ENCODE measurements at places on chromosomes 11 and 22. TPM values are rescaled to one million over a fixed set of nuclear protein-coding genes. Genes with fewer than 3 reads are reported as not detected.

The CLTCL1 gene
- polyA plus RNA-seq: 8.6 TPM

The OR10A2 gene
- polyA plus RNA-seq: not detected

The MS4A6A gene
- polyA plus RNA-seq: not detected

The CFAP300 gene
- polyA plus RNA-seq: 2.5 TPM

GRCh38 chr11:528815-529727 lies 6.3 kb downstream of the HRAS start:
- no peak for DNase-seq

GRCh38 chr22:47174671-47175112 lies 412.2 kb downstream of the TBC1D22A start:
- no peak for DNase-seq

DNA sequence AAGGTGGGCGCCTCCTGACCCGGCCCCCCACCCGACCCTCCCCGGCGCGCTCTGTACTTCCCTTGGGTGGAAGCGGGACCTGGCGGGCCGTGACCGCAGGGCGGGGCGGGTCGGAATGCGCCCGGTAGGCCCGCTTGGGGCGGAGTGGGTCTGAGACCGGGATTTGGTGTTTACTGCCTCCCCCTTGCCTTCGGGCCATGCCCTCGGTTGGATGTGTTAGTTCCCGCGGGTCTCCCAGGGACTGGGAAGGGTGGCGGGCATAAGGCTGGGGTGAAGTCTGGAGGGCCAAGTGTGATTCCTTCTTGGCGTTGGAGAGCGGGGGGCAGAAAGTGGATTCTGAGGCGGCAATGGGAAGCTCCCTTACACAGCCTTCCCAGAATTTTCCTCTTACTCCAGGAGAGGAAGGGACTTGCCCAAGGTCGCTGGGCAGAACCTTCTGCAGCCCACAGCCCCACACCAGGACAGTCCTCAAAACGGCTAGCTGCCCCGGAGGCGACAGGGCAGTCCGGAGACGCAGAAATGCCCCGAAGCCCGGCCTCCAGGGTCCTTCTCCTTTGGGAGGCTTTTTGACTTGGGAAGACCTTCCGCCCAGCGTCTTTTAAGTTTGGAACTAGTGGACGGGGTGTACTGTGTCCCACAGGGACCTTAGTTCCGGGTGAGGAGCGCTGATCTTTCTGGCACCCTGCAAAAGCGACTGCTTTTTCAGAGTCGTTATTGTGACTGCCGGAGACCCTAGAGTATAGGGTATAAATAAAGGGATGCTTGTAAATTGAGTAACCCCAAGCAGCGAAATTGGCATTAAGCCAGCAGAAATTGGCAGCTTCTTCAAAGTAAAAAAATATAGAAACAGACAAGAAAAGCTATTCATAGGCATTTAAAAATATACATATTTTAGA lies 647 bp downstream of the SWAP70 start:
- DNase-seq: no peak

DNA sequence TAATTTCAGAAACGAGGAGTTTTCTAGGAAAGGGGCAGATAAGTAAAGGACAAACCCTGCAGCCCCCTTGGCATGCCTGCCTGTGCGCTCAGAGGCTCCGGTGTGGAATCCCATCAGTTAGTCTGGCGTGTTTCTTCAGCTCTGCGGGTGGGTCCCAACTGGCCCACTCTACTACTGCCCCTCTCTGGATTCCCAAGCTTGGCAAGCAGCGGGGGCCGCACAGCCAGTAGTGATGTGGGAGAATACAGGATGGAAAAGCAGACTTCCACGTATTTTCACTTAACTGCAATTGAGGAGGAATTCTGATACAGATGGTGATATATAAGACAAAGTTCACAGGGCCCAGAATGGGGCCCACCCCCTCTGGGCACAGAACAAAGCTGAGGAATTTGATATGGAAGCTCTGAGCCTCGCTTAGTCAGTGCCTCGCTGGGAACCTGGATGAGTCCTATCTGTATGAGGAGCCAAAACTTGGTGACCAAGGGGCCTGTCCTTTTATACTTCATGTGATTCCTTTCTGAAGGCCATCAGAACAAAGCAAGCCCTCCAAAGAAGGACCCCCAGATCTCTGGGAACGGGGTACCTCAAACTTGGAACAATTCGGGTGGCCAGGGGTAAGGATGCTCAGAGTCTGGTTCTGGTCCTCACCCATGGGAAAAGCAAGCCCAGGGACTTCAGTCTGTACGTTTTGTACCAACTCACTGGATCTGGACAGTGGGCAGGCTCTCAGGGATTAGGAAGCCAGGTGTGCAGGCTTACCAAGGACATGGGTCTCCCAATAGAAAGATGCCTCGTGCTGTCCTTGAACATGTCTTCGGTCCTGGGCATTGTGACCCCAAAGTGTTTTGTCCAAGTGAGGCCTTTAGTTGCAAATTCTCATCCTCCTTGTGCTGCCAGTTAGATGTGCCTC lies 26.0 kb downstream of the RELT start:
- DNase-seq: no peak

GRCh38 chr22:42745118-42745517 lies 24.4 kb upstream of the A4GALT start:
- DNase-seq: no peak

DNA sequence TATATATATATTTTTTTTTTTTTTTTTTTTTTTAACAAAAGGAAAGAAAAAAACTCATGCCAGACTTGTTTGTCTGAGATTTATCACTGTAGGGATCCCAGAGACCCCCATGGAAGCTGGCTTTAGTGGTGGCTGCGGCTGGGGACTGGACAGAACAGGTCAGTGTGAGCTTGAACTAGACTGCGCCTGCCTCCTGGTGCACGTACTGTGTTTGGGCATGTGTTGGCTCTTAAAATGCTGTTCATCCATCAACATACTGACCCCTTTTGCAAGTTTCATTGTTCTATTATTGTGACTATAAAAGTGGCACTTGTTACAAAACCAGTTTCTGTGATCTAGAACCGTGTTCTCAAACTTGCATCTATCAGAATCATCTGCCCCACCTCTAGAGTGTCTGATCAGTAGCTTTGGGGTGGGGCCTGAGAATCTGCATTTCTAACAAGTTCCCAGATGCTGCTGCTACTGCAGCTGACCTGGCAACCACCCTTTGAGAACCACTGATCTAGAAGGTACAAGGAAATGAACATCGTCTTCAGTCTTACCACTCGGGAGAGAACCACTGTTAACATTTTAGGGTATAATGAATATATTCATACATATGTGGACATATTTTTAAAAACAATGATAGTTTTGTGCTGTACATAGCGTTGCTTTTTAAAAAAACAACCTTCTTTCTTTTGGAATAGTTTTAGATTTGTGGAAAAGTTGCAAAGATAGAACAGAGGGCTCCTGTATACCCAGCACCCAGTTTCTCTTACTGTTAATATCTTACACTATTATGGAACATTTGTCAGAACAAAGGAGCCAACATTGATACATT lies 54.0 kb downstream of the ZNRF3 start:
- no peak for DNase-seq

DNA sequence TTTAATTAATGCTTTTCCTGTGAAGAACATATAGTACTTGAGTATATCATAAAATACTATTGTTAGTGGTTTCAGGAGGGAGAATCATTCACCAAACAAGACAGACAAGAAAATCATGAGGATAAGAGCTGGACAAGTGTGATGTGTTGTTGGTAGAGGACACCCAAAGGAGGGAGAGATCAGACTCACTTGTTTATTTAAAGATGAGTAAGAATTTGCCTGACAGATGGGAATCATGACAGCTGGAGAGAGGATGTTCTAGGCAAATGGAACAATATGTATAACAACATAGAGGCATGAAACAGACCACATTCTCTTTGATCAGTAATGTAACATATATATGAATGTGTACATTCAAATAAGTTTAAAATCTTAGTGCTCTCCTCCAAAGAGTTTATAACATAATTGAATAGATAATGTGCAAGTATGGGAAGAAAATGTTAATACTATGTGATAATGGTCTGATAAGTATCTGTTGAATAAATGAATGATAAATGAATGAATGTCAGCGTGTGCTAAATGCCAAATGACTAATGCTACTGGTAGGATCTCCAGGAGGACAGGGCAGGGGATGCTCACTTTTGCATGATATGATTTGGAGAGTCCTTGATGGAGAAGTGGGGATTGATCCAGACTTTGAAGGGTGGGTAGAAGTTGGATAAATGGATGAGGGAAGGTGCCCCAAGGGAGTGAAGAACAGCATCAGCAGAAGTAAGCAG lies 228.9 kb upstream of the SORL1-AS1 start:
- DNase-seq: no peak
